T follicular helper cell (primary cell): ENCODE measurements at places on chromosomes 16 and 17.

GRCh38 chr17:31857920-31858641 is 963 bp downstream of the COPRS start:
- DNase-seq, result no peak

DNA sequence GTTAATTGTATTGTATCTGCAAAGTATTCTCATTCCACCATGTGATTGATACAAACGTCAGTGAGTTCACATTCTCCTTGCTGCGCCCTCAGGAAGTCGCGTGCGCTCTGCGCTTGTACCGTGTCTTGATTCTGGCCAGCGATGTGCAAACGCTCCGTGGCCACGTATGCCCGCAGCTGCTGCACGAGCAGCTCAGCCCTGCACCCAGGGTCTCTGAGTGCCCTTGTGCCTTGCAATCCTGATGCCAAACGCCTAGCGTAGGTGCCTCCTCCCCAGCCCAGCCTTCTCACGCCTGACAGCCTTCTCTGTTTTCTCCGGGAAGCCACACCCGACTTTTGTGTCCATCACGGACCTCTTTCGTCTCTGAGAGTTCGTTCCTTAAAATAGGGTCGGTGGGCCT is 9.4 kb downstream of the ZNF469 start:
- no peak for DNase-seq

DNA sequence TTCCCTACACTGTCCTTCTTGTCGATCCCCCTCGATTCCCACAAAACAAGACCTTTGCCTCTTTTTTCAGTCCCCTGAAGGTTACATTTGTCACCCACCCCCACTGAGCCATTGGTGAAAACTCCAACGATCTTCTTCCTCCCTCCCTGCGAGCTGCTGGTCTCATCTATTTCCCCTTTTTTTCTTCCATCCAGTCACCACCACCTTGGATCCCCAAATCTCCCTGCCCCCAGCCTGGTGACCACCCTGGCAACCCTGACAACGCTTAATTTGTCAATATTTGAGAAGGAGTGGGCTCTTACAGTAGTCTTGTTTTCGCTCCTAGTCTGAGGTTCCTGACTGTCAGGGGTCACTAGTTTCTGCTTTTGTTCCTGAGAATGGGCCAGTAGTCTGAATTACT is 62.9 kb downstream of the SMPD3 start:
- no peak for DNase-seq

- DNase-seq, result no peak
Observed at GRCh38 chr17:7413346-7413985, 5.8 kb downstream of the NLGN2 start.

GRCh38 chr17:2057760-2058585 is 3.1 kb downstream of the HIC1 start:
- DNase-seq, result no peak

DNA sequence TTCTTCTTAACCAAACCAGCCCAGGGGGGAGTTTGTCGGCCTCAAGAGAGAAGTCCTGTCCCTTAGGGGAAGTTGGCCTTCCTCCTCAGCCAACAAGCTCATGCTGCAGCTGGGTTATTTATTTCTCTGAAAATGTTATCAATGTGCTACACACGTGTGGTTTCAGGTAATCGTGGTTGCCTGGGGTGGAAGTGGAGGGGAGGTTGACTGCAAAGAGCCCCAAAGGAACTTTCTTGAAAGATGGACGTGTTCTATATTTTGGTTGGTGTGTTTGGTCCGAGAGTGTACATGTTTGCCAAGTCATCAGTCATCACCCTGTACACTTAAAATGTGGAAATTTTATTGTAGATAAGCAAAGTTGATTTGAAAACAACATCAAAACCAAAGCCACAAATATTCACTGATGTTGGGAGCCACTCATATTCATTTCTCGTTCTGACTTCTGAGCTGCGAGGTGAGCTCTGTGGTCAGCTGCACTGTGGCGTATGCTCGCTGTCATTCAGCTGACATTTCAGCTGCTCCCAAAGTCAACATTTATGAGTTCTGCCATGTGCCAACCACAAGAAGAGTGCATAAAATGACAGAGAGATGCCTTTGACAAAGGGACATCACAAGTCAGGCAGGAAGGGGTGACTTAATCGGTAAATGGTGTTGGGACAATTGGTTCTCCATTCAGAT is 26.5 kb upstream of the ADGRG1 start:
- no peak for DNase-seq

DNA sequence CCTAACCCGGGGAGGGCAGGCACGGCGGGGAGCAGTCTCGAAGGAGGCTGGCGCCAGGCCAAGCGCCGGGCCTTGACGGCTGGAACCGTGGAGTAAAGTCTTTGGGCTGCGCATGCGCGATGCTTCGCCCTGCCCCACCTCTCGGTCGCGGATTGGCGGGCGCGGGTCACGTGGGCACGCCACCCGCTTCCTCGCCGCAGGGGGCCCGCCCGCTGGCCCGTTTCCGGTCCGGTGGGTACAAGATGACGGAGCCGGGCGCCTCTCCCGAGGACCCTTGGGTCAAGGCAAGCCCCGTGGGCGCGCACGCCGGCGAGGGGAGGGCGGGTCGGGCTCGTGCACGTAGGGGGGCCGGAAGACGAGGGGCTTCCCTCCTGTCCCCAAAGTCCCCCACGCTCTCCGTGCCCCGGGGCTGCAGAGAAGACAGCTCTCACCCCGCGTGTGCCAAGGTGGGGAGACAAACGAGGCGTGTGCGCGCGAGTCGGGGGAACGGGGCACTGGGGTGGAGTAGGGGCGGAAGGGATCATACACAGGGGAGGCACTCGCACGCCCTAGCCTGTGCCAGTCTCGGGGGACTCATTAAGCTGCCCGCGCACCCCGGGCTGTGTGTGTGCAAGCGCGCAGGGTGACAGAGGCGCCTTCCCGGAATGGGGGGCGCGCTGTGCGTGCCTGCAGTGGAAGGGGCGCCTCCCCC is at the start of gene MLX:
TSS of gene MLX (plus strand) at position 218 of the 691 bp plus-strand sequence. CDS start at position 243, 25 bp downstream.
- peak; percentile 87 for DNase-seq

GRCh38 chr16:86585821-86586611 is 7.7 kb downstream of the FOXL1 start:
- no peak for DNase-seq

DNA sequence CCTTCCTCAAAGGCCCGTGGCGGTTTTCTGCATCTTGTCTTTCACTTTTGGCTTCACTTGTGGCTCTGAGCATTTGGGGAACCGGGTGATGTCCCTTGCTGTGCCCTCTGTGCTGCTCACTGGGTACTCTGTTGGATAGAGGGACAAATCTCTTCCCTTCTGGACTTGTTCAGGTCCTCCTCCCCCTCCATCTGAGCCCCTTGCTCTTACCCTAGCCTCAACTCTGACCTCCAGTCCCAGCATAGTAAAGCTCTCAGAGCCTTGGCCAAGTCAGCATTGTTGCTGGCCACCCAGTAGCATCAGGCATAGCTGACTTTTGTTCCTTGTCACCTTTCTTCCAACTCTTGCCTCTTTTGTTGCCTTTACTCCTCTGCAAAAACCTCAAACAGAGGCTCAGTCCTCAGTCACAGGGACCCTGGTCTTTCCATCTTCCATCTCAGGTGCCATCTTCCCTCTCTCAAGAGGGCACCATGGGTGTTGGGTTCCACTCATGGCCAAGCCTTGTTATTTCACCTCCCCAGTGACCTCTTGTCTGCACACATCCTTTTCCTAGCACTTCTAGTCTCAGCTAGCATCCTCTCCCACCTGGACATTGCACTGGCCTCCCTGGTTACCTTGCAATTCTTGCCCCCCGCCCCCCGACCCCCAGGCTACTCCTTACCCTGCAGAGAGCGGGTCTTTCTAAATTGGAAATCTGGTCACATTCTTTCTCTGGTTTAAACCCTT is 393 bp upstream of the PSMB10 start:
- DNase-seq, result peak; percentile 65

DNA sequence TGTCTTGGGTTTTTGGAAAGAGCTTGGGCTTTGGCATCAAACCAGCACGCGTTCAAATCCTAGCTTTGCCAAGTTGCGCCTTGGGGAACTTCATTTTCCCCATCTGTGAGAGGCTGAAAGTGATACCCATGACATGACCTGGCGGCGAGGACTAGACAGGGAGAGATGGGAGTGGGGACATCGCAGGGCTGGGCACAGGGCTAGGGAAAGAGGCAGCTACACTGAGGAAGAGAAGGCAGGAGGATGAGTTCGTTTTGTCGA is 202.9 kb downstream of the IRF8 start:
- no peak for DNase-seq

GRCh38 chr16:58842156-58842555 is 108.0 kb upstream of the GOT2 start:
- no peak for DNase-seq

GRCh38 chr17:70169709-70170597 is 621 bp downstream of the KCNJ2 start:
- DNase-seq, result no peak

GRCh38 chr16:19185510-19185851 is 17.4 kb downstream of the SYT17 start:
- no peak for DNase-seq

DNA sequence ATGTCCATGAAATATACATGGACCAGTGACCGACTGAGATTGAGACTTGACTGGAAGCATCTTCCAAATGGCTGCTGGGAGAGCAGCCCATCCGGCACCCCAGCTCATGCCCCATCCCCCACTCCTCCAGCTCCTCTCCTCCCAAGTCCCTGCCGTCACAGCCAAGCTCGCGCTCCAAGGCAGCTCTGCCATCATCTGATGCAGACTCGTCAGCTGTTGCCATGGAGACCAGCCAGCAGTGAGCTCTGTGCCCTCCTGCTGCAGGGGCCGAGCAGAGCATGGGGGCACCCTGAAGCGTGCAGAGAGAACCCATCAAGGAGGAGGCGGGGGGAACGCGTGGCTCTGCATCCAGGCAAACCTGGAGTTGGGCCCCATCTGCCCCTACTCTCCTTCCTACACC is 74.5 kb upstream of the TNRC6C start:
- DNase-seq, result peak; percentile 34

DNA sequence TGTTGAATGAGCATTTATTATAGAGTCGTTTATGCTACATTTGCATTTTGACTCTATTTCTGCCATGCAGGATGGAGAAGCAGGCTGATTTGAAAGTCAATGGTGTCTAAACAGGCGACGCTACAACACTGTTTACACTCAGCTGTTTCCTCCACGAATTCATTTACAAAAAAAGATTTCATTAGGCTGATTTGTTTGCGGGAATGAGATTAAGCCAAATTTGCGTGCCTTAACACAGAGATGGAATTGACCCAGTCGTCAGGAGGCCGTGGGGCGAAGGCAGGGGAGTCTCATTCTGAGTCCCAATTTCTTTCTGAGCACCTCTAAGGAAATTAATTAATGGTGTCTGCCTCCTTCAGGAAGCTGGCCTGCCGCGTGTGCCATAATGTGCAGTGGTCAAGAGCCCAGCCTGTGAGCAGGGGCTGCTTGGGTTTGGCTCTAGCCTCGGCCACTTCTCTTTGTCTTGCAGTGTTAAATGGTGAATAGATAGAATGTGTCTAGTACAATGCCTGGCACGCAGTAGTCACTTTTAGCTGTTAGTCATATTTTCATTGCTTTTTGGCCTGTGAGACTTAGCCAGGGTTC is 88.6 kb upstream of the NKD1 start:
- DNase-seq, result no peak

- DNase-seq, result no peak
Observed at GRCh38 chr17:39928858-39929645, 1.5 kb downstream of the LRRC3C start.

- no peak for DNase-seq
Observed at GRCh38 chr17:72034000-72034399, 86.8 kb upstream of the SOX9 start.

DNA sequence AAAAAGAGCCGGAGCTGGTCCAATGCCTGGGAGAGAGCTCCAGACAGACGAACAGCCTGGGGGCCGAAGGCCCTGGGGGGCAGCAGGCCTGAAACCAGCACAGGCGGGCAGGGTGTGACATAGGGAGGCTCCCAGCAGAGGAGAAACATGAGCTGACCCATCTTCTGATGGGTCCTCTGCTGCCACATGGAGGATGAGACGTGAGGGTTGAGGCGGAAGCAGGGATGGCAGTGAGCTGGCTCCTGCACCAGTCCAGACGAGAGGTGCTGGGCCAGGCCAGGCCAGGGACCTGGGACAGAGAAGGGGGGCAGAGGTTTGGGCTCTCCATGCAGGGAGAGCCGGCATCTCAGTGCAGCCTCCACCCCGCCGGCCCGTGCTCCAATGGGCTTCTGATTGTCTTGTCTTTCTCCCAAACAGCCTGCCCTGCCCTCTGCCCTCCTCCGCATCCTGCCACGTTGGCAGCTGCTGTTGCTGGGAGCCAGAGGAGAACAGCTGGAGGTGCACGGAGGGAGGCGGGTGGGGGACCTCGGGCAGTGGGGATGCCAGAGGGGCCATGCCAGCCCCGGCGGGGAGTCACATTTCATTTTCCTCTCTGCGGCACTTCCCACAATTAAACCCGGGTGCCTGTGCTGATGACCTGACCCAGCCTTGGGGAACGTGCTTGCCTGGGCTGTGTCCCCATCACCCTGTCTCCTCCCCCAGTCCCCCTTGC is 139.1 kb upstream of the GSE1 start:
- DNase-seq, result no peak

DNA sequence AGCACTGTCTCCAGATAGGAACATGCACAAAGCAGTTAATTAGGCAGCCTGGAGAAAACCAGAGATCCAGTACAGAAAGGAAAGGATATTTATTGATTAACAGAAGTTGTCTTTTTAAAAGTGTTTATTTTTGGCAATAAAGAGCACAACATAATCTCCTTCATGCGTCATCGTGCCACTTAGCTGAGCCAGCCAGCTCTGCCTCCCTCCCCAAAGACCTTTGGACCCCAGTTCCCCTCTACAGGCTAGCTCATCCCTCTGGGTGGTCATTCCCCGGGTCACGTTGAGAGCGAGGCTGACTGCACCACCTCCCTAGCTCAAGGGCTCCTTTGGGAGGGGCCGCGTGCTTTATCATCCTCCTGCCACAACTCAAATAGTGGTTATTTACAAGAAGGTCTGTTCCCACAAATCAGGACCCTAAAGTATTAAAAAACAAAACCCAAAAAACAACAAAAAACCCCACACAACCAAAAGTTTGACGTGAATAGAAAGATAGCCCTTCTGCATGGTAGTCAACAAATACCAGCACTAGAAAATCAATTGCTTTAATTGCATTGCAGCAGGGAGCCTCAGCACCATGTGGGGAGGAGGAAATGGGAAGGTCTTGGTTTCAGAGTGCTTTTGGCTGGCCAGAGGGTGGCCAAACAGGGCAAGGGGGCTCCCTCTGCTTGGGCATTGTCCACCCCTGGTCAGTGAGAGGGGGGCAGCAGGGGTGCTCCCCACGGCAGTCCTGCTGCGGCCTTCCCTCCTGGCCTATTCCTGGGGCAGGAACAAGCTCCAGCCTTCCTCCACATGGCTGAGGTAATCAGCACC is 9.6 kb downstream of the POLR2C start:
- no peak for DNase-seq
